ENCODE measurements at places on chromosomes 12 and 14.

- no peak for DNase-seq
Observed at GRCh38 chr14:102323102-102323501, 3.6 kb downstream of the ZNF839 start.

DNA sequence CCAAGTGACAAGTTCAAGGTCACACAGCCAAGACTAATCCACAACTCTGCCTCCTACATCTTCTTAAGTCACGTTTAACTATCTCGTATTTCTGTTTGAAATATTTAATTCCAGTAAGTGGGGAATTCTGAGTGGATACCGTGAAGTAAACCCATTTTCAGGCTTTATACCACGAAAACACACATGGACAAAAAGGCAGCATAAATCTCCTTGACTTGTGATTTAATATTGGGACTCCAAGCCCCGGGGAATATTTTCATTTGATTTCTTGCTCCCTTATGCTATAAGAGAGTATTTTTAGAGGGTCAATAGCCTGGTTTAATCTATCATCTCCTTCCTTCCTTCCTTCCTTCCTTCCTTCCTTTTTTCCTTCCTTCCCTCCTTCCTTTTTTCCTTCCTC is 716.7 kb downstream of the VRK1 start:
- DNase-seq, result no peak

- DNase-seq, result no peak
Observed at GRCh38 chr14:102923201-102923924, 900 bp downstream of the AMN start.

DNA sequence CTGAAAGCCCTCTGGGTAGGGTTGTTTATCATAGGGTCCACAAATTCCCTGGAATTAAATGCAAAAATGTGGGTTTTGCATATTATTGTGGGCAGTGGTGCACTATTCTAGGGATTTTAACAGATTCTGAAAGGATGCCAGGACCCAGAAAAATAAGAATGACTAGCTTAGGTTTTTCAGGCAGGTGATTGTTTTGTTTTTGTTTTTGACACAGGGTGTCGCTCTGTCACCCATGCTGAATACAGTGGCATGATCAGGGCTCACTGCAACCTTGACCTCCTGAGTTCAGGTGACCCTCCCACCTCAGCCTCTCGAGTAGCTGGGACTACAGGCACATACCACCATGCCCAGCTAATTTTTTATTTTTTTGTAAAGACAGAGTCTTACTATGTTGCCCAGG is 19.2 kb downstream of the GALNT6 start:
- no peak for DNase-seq
